ENCODE measurements at places on chromosomes 2 and 18.

DNA sequence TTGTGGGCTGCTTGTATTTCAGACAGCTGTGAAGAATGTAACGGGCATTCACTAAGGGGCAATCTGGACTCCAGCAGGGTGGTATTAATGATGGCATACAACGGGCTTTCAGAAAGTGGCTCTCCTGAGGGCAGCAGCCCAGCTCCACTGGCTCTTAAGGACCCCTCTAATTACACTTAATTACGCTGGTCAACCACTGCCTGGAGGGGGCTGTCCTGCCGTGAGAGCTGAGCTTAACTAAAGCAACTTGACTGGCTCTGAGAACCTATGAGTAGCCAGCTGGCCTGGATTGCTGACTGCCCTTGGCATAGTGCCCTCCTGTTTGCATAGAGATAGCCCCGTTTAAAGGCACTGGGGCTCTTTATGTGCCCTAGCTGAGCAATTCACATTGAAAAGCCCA is 3.8 kb downstream of the LIPG start:
- DNase-seq, result no peak

DNA sequence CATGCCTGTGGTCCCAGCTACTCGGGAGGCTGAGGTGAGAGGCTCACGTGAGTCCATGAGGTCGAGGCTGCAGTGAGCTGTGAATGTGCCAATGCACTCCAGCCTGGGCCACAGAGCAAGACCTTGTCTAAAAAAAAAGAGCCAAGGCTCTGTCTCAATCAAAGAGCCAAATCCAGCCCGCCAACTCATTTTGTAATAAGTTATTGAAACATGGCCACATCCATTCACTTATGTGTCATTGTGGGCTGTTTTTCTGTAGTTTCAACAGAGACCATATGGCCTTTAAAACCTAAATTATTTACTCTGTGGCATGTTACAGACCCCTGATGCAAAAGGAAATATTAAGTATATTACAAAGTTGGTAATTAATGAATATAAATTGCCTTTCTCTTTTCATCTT is 60.8 kb downstream of the GPR39 start:
- no peak for DNase-seq

GRCh38 chr18:59957957-59958356 is 58.2 kb downstream of the PMAIP1 start:
- DNase-seq, result peak; percentile 70

DNA sequence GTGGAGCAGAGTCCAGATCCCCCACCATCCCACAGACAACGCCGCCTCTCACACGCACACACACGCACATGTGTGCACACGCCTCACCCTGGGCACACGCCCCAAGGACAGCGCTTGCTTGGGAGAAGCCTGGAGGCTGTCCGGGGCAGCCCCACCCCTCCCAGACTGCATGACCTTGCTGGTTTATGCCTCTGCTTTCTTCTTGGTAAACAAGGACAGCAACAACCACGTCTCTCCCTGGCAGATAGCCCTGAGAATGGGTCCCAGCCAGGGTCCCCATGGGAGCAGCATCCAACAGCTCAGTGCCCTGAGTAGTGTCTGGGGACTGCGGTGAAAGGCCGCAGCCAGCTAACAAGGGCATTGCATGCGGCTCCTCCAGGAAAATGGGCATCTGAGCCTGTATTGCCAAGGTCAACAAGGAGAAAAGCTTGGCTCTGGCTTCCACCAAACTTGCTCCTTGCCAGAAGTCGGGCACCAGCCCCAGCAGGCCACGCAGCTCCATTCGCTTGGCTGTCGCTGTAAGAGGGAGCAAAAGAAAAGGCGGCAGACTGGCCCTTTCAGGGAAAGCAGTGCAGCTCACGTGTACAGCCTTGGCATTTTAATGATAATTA is 234.6 kb downstream of the EIPR1 start:
- DNase-seq, result no peak

- no peak for DNase-seq
Observed at GRCh38 chr2:54240515-54241469, 15.2 kb downstream of the TSPYL6 start.

DNA sequence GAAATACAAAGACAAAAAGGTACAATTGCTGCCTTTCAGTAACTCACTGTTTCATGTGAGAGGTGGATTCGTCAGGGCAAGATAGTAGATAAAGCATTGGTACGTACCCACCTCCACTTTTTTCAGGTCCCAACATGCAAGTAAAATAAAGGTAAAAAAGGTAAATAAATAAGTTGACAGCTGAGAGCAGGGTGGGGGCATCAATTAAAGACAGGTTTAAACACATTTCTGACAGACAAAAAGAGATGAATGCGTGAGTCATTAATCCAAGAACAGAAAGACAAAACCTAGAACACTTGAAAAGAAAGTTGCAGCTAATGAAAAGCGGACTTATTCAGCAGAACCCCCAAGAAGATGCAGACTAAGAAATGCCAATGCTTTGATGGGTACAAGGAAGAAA is 979.6 kb upstream of the CDH2 start:
- DNase-seq, result no peak

GRCh38 chr2:142020368-142020767 is 110.4 kb downstream of the LRP1B start:
- DNase-seq, result no peak

- no peak for DNase-seq
Observed at GRCh38 chr2:118040891-118041290, 27.0 kb upstream of the CCDC93 start.

GRCh38 chr2:100845141-100845991 is 25.4 kb downstream of the NPAS2 start:
- no peak for DNase-seq

GRCh38 chr2:209830722-209831465 is 59.3 kb downstream of the UNC80 start:
- DNase-seq, result no peak

DNA sequence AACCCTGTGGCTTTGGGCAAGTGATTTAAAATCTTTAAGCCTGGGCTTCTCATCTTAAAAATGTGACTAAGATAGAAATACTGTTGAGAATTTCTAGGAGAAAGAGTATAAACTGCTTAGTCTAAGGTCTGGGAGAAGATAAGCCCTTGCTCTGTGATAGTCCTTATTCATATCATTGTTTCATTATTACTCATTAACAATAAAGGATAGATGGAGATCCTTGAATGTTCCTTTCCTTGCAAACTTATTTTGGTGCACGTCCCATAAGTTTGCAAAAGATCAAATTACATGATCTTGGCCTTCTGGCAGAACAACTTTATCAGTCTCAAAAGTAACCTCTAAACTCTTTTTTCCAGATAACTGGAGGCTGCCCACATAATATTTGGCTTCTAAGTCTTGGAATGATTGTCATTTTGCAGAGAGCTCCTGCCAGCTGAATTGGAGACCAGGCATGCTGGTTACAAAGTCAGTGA is 138.3 kb downstream of the FAM124B start:
- no peak for DNase-seq

DNA sequence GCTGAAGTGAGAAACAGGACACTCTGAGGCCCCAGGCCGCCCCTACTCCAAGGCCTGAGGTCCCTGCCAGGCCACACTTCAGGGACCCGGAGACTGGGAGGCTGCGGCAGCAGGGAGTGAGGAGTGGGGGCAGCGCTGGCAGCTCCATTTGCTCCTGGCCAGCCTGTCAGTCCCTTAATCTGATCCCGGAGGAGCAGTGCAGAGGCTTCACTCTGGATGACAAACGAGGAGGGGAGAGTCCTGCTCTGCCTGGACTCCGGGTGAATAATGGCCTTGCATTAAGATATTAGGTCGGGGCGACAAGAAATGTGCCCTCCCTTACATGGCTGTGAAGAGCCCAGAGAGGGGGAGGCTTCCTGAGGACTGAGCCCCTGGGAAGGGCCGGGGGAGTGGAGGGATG is 14.3 kb upstream of the PRSS56 start:
- DNase-seq, result no peak

DNA sequence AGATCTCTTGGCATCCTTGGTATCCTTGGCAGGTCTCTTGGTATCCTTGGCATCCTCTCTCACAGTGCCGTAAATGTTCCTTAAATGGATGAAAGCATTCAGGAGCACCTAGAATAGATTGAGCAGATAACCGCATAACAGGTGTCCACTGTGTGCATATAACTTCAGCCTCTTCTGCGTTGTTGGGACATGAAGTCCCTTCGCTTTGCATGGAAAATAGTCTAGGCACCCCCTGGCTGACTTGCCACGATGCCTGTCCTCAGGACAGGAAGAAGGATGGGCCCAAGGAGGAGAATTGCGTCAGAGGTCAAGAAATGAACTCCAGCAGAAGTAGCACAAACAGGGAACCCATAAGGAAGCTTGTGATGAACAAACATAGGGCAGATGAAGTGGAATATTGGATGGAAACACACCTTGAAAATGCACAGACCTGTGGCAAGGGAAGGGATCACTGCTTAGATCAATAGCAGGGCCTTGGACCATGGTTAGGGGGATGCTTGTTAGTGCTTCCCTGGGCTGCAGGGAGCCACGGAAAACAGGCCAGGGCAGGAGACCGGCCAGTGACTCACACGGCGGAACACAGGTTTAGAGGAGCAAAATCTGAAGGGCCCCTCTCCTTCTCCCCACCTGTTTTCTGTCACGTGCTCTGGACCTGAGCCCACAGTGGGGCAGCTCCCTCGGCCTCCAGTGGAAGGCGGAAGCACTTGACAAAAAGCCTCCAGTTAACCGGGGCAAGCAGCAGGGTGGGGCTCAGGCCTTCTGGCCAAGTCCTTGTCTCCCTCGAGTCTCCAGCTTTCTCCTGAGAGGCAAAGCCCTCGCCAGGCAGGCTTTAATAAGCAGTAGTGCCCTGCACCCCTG is 99.2 kb upstream of the ASAP2 start:
- no peak for DNase-seq

DNA sequence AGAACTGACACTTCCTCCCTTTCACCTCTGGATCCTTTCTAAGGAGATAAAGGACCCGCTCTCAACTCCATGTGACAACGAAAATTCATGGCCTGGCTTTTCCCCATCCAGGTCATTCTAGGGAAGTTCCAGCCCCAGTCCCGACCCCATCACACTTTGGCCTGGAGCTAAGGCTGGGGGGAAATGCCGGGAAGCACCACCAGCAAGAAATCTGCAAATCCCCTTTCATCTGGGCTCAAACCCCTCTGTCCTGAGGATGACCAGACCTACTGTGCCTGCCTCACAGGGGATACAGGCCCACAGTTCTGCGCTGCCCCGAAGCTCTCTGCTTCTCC is 1.3 kb downstream of the SIX2 start:
- no peak for DNase-seq

DNA sequence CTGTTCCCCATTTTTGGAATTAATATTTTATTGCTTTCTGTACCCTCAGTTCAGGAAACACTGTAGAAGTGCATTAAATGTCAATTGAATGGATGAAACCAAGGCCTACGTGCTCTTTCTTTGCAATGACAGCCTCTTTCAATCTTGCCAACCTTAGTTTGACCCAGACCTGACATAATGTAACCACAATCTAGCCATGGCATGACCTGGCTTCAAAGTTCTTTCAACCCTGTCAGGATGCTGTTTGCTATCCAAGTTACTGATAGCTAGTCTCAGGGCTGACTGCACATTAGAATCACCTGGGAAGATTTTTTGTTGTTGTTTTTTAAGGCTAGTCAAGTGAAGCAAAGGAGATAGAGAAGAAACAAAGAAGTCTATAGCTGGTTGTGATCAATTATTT is 190.9 kb upstream of the PKDCC start:
- no peak for DNase-seq

GRCh38 chr18:2083691-2084090 is 487.6 kb downstream of the METTL4 start:
- no peak for DNase-seq

DNA sequence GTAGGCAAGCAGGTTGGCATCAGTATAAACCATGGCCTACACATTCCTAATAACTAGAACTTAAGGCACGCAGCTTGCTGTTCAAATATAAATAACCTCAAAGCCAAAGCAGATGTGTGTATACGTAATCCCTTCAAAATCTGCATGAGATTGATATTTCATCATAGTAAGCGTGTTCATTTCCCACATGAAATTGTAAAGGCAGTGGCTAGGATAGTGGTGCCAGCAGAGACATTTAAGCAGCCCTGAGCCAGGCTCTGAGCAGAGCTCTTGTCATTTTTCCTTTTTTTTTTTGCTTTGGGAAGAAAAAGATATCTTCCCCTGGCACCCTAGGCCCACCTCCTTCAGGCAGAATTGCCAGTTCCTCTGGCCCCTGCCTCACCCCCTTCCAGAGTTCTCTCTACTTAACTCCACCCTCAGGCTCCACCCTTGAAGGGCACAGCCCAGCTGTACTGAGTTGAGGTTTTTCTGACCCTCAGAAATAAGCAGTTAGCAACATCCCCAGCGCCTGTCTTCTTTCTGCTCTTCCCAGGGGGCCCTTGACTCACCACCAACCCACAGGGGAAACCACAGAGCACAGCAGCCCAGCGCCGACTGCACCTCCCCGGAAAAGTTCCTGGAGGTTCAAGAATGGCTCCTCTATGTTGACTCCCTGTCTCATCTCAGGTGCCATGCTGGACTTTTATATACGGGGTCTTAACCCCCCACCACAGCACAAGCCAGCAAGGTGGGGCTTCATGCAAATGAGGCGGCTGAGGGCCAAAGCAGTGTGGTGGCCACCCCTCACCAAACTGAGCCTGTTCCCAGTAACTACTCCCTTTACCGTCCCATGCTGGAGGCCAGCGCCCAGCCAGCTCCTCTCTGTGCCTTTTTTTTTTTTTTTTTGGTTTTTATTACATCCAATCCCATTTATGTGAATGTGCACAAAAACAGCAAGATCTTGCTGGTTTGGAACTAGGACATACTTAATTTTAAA is 84.7 kb downstream of the EHD3 start:
- DNase-seq, result peak; percentile 14

- DNase-seq, result no peak
Observed at GRCh38 chr2:230877116-230877758, 12.5 kb downstream of the ITM2C start.

- no peak for DNase-seq
Observed at GRCh38 chr18:41197967-41198366, 757.1 kb upstream of the PIK3C3 start.

DNA sequence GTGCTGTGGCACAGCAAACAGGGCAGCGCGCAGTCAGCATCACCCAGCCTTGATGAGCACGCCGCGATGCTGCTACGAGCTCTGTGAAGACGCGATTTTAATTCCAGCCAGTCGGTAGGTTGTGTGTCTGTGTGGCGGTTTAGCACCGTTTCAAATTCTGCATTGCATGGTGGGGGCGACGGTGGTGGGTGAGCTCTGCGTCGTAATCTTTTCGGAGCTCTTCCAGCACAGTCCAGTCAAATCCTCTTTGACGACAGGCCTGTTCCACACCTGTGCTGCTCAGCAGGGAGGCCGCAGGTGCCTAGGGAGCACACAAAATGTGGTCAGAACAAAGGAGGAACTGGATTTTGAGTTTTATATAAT is 8.6 kb downstream of the ALLC start:
- DNase-seq, result no peak

DNA sequence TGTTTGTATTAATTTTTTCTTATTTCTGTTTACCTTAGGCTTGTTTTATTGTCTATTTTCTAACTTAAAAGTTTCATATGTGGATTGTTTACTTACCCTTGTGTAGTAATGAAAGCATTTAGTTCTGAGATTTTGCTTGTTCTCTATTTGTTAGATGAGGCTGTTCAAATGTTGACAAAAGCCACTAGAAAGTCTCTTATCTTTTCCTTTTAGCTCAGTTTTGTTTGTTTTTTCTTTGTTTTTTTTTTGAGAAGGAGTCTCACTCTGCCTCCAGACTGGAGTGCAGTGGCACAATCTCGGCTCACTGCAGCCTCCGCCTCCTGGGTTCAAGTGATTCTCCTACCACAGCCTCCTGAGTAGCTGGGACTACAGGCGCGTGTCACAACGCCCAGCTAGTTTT is 30.9 kb downstream of the USP14 start:
- DNase-seq, result no peak

Data from bone marrow (tissue), 2 donors.